ENCODE measurements at places on chromosomes 5 and 9. TPM values are rescaled to one million over a fixed set of nuclear protein-coding genes. Genes with fewer than 3 reads are reported as not detected.

GRCh38 chr9:88996046-88996920, 5.0 kb downstream of the S1PR3 start:
- no peak for DNase-seq
- no peaks in the 10 kb centered on the region for H3K36me3 ChIP-seq
- H3K4me3 ChIP-seq, result no peak overlapping the region
- peaks cover 37% of the 10 kb centered on the region for H3K4me1 ChIP-seq
- no peak overlapping the region for H3K27ac ChIP-seq

- peaks cover 79% of the 10 kb centered on the region for H3K27me3 ChIP-seq
- no peaks in the 10 kb centered on the region for H3K36me3 ChIP-seq
- no peak overlapping the region for H3K4me3 ChIP-seq
- no peaks in the 10 kb centered on the region for H3K4me1 ChIP-seq
- DNase-seq, result peak; percentile 56
These were observed 136.9 kb downstream of the OLFM1 start for GRCh38 chr9:135224286-135224877.

DNA sequence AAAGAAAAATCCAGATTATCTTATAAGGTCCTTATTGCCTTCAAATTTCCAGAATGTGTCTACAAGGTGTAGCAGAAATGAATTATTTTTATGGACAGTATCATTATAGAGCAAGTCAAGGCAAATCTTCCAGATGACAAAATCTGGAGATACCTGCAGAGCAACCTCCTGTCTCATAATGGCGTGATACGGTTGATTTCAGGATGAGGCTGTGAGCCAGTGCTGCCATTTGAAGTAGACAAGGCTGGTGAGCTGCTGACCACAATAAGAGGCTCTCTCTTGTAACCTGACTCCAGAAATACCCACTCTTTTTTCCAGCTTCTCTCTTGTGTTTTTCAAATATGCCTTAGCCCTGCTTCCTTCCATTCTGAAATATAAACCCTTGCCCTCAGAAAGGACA, 108.2 kb downstream of the HTR1A start:
- H3K27ac ChIP-seq, result no peak overlapping the region
- no peaks in the 10 kb centered on the region for H3K36me3 ChIP-seq
- H3K27me3 ChIP-seq, result no peaks in the 10 kb centered on the region
- no peak for DNase-seq
- no peaks in the 10 kb centered on the region for H3K4me1 ChIP-seq

DNA sequence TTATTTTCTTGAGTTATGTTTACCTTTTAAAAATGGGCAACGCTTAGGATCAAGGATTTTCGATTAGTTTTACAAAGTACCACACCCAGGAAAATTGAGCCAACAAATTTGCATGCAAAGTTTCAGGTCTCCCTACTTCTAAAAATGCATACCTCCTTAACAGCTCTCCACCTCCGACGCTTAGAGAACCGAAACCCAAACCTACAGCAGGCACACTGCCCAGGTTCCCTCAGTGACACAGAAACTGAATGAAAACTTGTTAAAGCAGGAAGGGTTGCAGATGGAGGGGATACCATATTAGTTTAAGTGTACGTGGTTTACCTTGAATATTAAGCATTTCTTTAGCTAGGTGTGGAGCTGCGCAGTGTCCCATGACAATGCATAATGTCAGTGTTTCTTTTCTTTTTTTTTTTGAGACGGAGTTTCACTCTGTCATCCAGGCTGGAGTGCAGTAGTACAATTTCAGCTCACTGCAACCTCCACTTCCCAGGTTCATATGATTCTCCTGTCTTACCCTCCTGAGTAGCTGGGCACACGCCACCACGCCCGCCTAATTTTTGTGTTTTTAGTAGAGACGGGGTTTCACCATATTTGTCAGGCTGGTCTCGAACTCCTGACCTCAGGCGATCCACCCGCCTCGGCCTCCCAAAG, 1.6 kb upstream of the SUB1 start:
- peaks cover 28% of the 10 kb centered on the region for H3K4me1 ChIP-seq
- DNase-seq, result no peak
- no peak overlapping the region for H3K27ac ChIP-seq
- peaks cover 2% of the 10 kb centered on the region for H3K36me3 ChIP-seq
- H3K27me3 ChIP-seq, result no peaks in the 10 kb centered on the region
- no peak overlapping the region for H3K4me3 ChIP-seq

- H3K4me1 ChIP-seq, result peaks cover 22% of the 10 kb centered on the region
- no peaks in the 10 kb centered on the region for H3K36me3 ChIP-seq
- no peak overlapping the region for H3K27ac ChIP-seq
- H3K27me3 ChIP-seq, result no peaks in the 10 kb centered on the region
These were observed 88.8 kb downstream of the TLE4 start for GRCh38 chr9:79660615-79661014.

- H3K36me3 ChIP-seq, result no peaks in the 10 kb centered on the region
- H3K27me3 ChIP-seq, result no peaks in the 10 kb centered on the region
- DNase-seq, result no peak
- no peak overlapping the region for H3K4me3 ChIP-seq
These were observed 22.8 kb upstream of the GHR start for GRCh38 chr5:42400474-42400873.

- no peaks in the 10 kb centered on the region for H3K36me3 ChIP-seq
- H3K27ac ChIP-seq, result no peak overlapping the region
- peaks cover 4% of the 10 kb centered on the region for H3K4me1 ChIP-seq
- DNase-seq, result no peak
- H3K4me3 ChIP-seq, result no peak overlapping the region
- H3K27me3 ChIP-seq, result no peaks in the 10 kb centered on the region
These were observed 342.5 kb downstream of the NFIB start for GRCh38 chr9:13971415-13971814.

GRCh38 chr5:159658266-159658925, 257.9 kb upstream of the ADRA1B start:
- no peak overlapping the region for H3K27ac ChIP-seq
- no peak overlapping the region for H3K4me3 ChIP-seq
- DNase-seq, result no peak
- H3K4me1 ChIP-seq, result no peaks in the 10 kb centered on the region
- no peaks in the 10 kb centered on the region for H3K27me3 ChIP-seq

GRCh38 chr5:180284149-180284548, 7.7 kb downstream of the MAPK9 start:
- no peak overlapping the region for H3K4me3 ChIP-seq
- H3K4me1 ChIP-seq, result no peaks in the 10 kb centered on the region
- no peak for DNase-seq
- peaks cover 47% of the 10 kb centered on the region for H3K36me3 ChIP-seq

GRCh38 chr5:174259696-174260420, 214.4 kb downstream of the NSG2 start:
- H3K27me3 ChIP-seq, result no peaks in the 10 kb centered on the region
- no peaks in the 10 kb centered on the region for H3K4me1 ChIP-seq
- H3K4me3 ChIP-seq, result no peak overlapping the region
- DNase-seq, result no peak

- no peaks in the 10 kb centered on the region for H3K36me3 ChIP-seq
- no peaks in the 10 kb centered on the region for H3K27me3 ChIP-seq
- H3K4me1 ChIP-seq, result no peaks in the 10 kb centered on the region
- H3K27ac ChIP-seq, result no peak overlapping the region
- H3K4me3 ChIP-seq, result no peak overlapping the region
These were observed 2233.8 kb upstream of the C9orf72 start for GRCh38 chr9:29806937-29807618.

GRCh38 chr5:175478008-175478383, 364 bp upstream of the SFXN1 start:
- H3K27me3 ChIP-seq, result no peaks in the 10 kb centered on the region
- H3K4me3 ChIP-seq, result peak overlapping the region; percentile 90
- peak overlapping the region; percentile 72 for H3K27ac ChIP-seq
- no peaks in the 10 kb centered on the region for H3K36me3 ChIP-seq
- H3K4me1 ChIP-seq, result peaks cover 31% of the 10 kb centered on the region
- DNase-seq, result no peak

DNA sequence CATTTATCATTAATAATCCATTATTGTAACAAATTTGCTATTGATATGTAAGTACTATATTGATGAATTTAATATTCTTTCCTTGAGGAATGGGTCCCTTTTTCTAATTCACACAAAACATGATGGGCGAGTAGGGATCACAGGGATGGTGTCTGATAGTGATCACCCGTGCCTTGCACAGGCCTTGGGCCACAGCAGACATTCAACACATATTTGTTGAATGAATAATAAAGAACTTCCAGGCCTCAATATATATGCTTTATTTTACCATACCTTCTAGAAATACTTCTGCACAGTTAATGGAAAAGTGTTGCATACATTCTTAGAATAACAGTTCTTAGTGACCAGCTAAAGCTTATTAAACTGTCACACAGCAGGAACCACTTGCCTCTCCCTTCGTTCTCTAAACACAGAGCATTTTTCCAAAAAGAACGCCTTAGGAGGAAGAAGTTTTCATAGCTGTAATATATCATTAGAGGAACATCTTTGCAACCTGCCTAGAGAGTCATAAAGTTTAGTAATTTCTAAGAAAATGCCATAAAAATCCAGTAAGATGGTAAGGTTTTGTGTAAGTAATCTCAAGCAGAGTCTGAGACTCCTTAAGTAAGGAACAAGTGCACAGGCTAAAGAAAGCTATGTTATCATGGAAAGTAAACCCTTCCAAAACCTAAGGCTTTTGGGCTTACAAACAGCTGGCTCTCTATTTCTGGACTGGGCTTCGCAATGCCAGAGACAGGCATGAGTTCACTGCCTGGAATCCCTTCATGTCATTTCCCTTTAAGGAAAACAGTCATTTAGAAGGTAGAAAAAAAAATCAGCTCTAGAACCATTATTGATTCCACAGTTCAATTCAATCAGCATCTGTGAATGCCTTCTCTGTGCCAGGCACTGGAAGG, 17.7 kb downstream of the TTLL11 start:
- no peaks in the 10 kb centered on the region for H3K4me1 ChIP-seq
- no peaks in the 10 kb centered on the region for H3K27me3 ChIP-seq
- no peak overlapping the region for H3K27ac ChIP-seq
- no peak overlapping the region for H3K4me3 ChIP-seq

WDR38 gene
- total RNA-seq, result not detected

PCDHGA10 gene
- 9.1 TPM for total RNA-seq

DMRTA1 gene
- 0.96 TPM for total RNA-seq

MARCHF3 gene
- total RNA-seq, result 34.8 TPM

SLC27A6 gene
- 0.40 TPM for total RNA-seq

UBAP2 gene
- 32.3 TPM for total RNA-seq

BARX1 gene
- total RNA-seq, result not detected

IL12B gene
- total RNA-seq, result not detected

PDCD1LG2 gene
- 1.0 TPM for total RNA-seq

TRIM36 gene
- total RNA-seq, result 4.0 TPM

FAM221B gene
- not detected for total RNA-seq

STKLD1 gene
- 2.3 TPM for total RNA-seq

RABGAP1 gene
- total RNA-seq, result 115 TPM

ZNF483 gene
- total RNA-seq, result 1.7 TPM

NEUROG1 gene
- not detected for total RNA-seq
